Psoas muscle (tissue), 8 donors: ENCODE measurements at places on chromosomes 13 and 19. TPM values are rescaled to one million over a fixed set of nuclear protein-coding genes. Genes with fewer than 3 reads are reported as not detected.

- H3K36me3 ChIP-seq: no peaks in the 10 kb centered on the region
- DNase-seq: no peak
- H3K27me3 ChIP-seq: no peaks in the 10 kb centered on the region
- no peak overlapping the region for H3K4me3 ChIP-seq
- no peak overlapping the region for H3K27ac ChIP-seq
These were observed 42.0 kb upstream of the RXFP2 start for GRCh38 chr13:31697290-31697689.

DNA sequence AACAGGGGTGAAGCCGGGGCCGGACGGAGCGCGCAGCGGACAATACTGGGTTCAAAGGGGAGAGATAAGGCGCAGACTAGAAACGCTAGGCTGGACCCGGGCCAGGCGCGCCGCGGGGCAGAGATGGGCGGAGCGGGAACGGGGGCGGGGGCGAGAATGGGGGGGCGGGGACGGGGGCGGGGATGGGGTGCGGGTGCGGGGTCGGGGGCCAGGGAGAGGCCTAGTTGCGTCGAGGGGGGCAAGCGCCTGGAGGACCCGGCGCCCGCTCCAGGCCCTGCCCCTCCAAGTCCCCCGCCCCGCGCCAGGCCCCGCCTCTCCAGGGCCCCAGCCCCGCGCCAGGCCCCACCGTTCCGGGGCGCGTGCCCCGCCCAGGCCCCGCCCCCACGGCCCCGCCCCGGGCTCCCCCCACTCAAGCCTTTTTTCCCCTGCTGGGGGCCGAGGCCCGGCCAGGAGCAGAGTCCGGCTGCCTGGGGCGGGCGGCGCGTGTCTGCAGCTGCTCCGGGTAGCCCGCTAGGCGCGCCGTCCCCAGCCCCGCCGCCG lies at the start of gene CERS4:
Gene CERS4, plus strand, starts transcription at position 449 of the 540 bp plus-strand sequence. CDS start 41,707 bp downstream, outside the sequence.
- H3K4me1 ChIP-seq: no peaks in the 10 kb centered on the region
- H3K36me3 ChIP-seq: no peaks in the 10 kb centered on the region
- H3K27ac ChIP-seq: no peak within 1 kb of the TSS
- peak; percentile 78 for DNase-seq
- peaks cover 17% of the 10 kb centered on the region for H3K27me3 ChIP-seq

DNA sequence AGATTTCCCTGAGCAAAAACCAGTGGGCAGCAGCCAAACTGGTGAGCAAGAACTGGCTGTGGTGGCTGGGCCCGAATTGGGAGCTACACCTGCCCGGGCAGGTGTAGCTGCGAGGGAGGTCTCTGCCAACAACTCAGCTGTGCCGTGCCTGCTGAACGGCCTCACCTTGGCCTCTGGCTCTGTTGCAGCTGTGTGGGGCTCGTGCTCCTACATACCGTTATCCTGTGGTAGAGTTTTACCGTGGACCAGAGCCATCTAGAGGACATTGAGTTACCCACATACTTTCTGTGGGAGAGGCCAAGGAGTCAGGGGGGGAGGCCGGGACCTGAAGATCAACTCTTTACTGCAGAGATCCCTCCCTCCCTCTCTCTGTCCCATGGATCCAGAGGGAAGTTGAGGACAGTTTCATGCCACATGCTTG lies 113.2 kb downstream of the TM9SF2 start:
- no peak overlapping the region for H3K27ac ChIP-seq
- no peaks in the 10 kb centered on the region for H3K27me3 ChIP-seq
- H3K4me3 ChIP-seq: no peak overlapping the region
- H3K36me3 ChIP-seq: no peaks in the 10 kb centered on the region
- DNase-seq: no peak
- peaks cover 10% of the 10 kb centered on the region for H3K4me1 ChIP-seq

DNA sequence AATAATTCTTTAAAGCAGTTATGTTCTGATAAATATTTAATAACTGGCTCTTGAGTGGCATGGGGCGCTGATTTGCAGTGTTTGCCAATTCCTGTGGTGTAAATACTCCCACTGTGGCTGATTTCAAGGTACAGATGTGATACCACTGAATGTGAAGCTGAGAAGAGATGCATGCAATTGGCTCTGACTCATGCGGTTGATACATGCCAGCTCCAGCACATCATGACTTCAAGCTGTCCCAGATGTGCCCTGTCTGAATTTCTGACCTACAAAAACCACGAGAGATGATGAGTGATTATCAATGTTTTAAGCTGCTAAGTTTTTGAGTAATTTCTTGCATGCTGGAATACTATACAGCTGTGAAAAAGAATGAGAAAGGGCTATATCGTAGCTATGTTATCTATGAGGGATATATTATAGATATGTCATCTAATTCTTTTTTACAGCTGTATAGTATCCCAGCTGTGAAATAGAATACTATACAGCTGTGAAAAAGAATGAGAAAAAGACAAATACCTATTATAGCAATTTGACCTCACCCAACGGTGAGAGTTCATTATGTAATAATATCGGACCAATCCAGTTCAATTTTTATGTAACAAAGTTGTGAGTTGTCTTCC lies 7.6 kb upstream of the ACSBG2 start:
- no peaks in the 10 kb centered on the region for H3K36me3 ChIP-seq
- H3K27ac ChIP-seq: no peak overlapping the region
- no peak for DNase-seq

PRODH2 gene
- not detected for total RNA-seq

CDC42EP5 gene
- total RNA-seq: 5.4 TPM

SLC17A7 gene
- total RNA-seq: 0.78 TPM
